Dermis microvascular lymphatic vessel endothelial cell (primary cell): ENCODE measurements at places on chromosomes 2 and 18.

DNA sequence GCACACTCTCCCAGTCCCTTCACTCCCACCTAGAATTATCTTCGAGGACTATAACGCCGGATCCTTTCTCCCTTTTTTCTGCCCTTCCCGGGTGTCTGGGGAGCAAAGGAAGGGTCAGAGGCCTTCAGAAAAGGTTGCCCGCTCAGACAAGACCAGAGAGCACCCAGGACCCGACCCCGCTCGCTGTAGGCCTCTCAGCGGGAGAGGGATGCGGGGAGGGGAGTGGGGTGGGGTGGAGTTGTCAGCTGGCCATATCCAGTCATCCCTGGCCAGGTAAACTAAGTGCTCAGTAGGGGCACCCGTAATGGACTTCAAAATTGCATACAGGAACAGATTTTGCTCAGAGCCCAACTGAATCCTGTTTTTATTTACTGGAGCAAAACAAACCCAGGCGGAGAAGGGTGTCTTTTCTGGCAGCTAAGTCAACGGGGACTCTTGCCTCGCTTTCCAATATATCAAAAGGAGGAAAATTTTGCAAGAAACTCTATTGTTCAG, 65.0 kb downstream of the NOL4 start:
- DNase-seq = no peak

- DNase-seq = no peak
These were observed 60.6 kb downstream of the BCL2 start for GRCh38 chr18:63258749-63259566.

DNA sequence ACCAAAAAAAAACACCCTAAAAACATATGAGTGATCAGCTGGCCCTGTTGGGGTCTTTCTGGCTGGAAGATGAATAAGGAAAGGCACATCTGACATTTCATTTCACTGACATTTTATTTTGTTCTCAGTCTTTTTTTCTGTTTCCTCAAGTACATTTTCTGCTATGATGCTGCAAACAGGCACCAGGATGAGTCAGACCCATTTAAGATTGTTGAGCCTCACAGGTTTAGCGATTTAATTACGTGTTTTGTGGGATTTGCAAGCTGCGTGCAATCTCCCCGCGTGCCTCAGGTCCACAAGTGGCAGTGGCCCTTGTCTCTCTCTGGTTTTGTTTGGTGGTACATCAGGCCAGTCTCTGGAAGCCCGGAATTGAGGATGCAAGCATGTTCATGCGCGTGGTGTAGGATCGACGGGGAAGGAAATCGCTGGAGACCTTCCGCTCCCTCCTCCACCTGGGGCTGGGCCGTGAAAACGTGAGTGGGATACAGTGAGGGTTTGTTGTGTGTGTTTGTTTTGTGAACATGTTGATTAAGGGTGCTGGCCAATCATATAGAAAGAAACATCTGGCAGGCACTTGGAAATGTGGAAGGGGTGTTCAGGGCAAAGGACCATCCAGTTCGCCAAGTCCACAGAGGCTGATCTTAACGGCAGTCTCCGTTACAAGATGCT, 120.2 kb upstream of the ZNF516 start:
- DNase-seq = no peak

- peak; percentile 82 for DNase-seq
These were observed 31.2 kb downstream of the KIF3C start for GRCh38 chr2:25951071-25951547.

DNA sequence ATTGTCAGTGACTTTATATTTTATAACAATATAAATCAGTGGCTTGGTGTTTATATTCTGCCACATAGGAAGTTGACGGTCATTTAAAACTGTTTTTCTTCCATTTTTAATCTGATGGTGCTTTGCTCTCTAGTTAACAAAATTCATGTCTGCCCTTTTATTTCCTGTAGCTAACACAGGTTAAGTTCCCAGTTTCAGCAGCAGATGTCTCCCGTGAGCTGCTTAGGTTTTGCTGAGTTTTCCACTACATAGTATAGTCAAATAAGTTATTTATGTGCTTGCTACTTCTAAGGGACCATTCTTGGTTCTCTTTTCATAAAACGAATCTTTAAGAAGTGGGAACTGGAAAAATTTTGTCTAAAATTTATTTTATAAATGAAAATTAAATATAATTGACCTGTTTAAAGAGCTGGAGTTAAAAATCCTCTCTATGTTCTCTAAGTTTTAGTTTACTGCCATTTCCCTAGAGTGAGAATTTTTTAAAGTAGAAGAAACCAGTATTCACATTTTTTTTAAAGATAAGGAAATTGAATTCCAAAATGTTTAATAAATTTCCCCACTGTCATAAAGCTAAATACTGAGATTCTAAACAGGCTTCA, 20.6 kb downstream of the HTR2B start:
- peak; percentile 59 for DNase-seq

- no peak for DNase-seq
These were observed 1618.6 kb upstream of the CELF4 start for GRCh38 chr18:39184176-39184575.

- no peak for DNase-seq
These were observed 725 bp downstream of the FIGN start for GRCh38 chr2:163734881-163735684.

GRCh38 chr2:137689549-137689948, 274.7 kb upstream of the HNMT start:
- DNase-seq = no peak

- DNase-seq = no peak
These were observed 2.7 kb downstream of the PPP1CB start for GRCh38 chr2:28754321-28754720.

DNA sequence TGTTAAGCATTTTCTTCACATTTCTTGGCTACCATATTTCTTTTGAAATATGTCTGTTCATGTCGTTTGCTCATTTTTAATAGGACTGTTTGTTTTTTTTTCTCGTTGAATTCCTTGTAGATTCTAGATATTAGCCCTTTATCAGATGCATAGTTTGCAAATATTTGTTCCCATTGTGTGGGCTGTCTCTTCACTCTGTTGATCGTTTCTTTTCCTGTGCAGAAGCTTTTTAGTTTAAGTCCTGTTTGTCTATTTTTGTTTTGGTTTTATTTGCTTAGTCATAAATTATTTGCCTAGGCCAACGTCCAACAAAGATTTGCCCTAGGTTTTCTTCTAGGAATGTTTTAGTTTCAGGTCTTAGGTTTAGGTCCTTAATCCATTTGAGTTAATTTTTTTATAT, 1494.7 kb downstream of the SUCLG1 start:
- no peak for DNase-seq

- DNase-seq = no peak
These were observed 23.6 kb downstream of the CPO start for GRCh38 chr2:206962966-206963365.

DNA sequence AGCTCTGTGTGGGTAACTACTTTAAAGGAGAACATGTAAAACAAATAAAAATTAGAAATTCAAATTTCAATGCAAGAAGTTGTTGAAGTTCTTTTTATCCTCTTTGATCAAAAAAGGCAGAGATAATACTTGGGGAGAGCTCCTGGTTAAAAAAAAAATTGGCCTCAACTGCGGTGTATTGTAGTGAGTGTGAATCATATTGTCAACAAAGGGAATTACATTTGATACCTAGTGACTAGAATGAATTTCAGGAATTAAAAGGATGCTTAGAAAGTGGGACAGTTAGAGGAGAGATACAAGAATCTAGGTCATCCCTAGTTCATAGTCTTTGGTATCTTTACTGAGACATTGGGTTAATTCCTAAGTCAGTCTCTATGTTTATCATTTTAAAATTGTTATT, 473.0 kb downstream of the CCDC85A start:
- no peak for DNase-seq

GRCh38 chr18:421247-422155, 79.0 kb downstream of the COLEC12 start:
- DNase-seq = no peak

DNA sequence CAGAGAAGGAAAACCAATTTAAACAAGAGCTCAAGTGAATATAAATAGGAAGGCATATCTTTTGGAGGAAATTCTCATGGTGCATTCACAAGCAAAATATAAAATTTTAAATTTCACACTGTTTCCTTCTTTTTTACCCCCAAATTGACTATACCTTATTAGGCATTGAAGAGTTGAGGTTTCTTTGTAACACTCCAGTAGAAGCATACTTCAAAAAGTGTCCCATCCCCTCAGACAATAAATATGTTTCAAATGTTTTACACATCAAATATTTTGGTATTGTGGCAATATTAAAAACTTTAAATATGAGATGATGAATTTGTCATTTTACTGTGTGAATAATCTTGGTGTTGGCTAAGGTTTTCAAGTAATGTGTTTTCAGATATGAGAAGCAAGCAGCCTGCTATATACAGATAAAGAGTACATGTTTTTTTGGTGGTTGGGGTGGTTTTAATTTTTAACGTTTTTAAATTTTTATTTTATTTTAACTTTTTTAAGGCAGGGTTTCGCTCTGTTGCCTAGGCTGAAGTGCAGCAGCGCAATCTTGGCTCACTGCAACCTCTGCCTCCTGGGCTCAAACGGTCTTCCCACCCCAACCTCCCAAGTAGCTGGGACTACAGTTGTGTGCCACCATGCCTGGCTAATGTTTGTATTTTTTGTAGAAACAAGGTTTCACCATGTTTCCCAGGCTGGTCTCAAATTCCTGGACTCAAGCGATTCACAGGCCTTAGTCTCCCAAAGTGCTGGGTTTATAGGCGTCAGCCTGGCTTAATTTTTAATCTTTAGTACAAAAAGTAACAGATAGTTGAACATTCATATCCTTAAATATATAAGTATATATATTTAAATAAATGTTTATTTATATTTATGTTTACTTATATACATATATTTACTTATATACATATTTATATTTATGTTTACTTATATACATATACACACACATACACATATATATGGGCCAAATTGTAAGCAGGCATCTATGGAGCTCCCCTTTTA, 36.5 kb upstream of the DLX1 start:
- no peak for DNase-seq

- DNase-seq = no peak
These were observed 443.5 kb upstream of the SLC14A2 start for GRCh38 chr18:45171679-45172191.

DNA sequence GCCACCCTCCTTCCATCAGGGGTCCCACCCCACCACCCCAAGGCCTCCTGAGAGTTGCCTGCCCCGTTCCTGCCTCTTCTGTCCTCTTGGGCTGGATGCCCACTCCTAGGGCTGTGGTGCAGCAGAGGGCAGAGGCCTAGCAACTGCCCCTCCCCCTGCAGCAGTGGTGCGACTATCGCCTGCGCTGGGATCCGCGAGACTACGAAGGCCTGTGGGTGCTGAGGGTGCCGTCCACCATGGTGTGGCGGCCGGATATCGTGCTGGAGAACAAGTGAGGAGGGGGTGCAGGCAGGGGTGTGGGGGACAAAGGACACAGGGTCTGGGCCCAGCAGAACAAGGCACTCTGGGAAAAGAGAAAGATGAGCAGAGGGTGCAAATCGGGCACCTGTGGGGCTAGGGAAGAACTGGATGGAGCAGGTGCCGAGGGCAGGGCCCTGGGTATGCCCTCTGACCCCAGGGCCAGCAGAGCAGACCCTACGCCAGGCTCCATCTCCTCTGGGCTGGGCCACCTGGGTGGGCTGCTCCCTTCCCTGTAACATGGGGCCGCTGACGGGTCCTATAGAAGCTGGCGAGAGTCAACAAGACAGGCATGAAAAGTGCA, 1.0 kb downstream of the CHRNG start:
- DNase-seq = no peak

- no peak for DNase-seq
These were observed 123.9 kb downstream of the MAP2 start for GRCh38 chr2:209547726-209548125.

GRCh38 chr2:166297951-166298350, 77.8 kb downstream of the SCN9A start:
- DNase-seq = no peak

GRCh38 chr2:169803480-169803879, 4.8 kb downstream of the SSB start:
- DNase-seq = no peak

GRCh38 chr2:102141970-102142828, at the start of gene IL1R1:
IL1R1 (plus strand) TSS chr2:102142746; CDS start chr2:102157725, 14,979 bp downstream.
- DNase-seq = peak; percentile 74

GRCh38 chr18:13161276-13161899, 57.2 kb upstream of the LDLRAD4 start:
- no peak for DNase-seq

GRCh38 chr2:23376972-23377371, 8.0 kb upstream of the KLHL29 start:
- DNase-seq = no peak

DNA sequence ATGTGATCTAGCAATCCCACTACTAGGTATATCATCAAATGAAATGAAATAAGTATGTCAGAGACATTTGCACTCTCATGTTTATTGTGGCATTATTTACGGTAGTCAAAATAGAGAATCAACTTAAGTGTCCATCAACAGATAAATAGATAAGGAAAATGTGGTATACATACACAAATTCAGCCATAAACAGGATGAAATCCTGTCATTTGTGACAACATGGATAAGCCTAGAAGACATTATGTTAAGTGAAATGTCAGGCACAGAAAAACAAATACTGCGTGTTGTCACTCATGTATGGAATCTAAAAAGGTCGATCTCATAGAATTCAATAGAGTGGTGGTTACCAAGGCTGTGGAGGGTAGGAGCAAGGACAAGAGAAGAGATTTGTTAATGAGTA, 22.1 kb upstream of the CBLN2 start:
- no peak for DNase-seq

DNA sequence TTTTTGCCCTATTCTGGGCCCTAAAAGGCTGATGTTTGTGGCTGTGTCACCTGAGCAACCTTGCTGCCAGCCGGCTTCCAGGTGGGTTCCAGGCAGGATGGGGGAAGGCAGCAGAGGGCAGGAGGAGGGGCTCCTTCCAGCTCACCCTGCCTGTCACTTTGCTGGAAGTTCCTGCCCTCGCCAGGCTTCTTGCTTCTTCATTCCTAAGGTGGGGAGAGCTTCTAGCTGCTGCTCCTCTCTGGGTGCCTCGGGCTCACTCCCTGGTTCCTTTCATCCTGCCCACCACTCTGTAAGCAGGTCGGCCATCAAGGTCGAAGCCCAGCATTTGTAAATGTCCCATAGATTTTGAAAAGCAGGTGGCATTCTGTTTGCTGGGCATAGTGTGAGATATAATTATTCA, 249.4 kb upstream of the HS6ST1 start:
- no peak for DNase-seq

DNA sequence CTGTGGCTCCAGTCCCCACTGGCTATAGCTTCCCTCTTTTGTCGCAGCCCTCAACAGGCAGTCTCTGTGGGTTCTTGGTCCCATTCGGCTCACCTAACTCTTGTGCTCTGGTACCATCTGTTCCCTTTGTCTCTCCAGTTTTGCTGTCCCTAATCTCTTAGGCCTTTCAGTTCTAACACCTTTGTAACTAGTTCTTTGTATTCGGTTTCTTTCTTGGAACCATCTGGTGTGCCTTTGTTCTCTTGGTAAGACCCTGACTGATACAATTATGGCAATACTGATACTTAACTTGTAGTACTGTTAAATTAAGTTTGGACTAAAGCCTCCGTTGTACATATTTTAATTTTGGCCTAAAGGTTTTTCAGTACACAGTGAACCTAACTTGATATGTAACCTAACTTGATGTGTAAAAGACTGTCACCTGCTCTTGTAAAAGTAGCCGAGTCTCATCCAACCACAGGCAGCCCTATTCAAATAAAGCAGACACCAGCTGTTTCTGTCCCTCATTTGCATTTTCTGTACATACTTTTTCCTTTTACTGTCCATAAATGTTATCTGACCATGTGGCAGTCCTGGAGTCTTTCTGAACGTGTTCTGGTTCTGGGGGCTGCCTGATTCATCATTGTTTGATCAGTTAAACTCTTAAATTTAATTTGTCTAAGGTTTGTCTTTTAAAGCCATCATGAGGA, 4.8 kb upstream of the MRPL44 start:
- no peak for DNase-seq

- peak; percentile 14 for DNase-seq
These were observed 105.0 kb upstream of the ALK start for GRCh38 chr2:30026091-30027055.
